ENCODE measurements at places on chromosomes 2 and 18.

GRCh38 chr18:55414475-55414874, 173.5 kb downstream of the TCF4 start:
- no peak for DNase-seq

- no peak for DNase-seq
Observed at GRCh38 chr2:204059016-204059415, 122.5 kb downstream of the ICOS start.

DNA sequence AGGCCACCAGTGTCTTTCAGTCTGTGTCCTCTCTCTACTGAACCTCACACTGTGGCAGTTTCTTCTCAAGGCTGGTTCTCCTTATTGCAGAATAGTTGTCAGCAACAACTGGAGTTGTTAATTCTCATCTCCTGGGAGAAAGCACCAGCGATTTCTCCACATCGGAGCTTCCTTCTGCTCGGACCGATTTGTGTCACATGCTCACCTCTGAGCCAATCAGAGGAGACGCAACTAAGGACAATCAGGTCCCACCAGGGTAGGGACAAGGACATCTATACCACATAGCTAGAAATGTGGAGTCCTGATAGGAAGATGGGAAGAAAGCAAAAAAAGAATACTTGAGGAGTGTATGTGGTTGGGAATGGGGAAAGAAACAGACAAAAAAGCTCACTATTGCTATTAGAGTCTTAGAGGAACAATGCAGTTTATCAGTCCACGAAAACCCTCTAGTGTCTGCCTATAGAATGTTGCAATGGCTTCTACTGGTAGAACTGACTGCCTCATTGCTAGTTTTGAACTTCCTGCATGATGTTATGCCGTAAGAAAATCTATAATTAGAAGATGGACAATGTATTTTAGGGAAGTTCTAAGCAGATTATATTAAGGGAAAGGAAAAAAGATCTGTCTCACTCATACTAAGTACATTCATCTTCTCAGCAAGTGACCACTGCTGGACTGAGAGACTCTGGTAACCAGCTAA, 169.7 kb downstream of the CDCA7 start:
- DNase-seq = no peak

GRCh38 chr18:75070625-75071483, 138.1 kb downstream of the PTGR3 start:
- peak; percentile 48 for DNase-seq

- peak; percentile 81 for DNase-seq
Observed at GRCh38 chr2:115161081-115161770, 718.8 kb downstream of the DPP10 start.

- peak; percentile 62 for DNase-seq
Observed at GRCh38 chr18:2971741-2972552, 41.0 kb downstream of the LPIN2 start.

DNA sequence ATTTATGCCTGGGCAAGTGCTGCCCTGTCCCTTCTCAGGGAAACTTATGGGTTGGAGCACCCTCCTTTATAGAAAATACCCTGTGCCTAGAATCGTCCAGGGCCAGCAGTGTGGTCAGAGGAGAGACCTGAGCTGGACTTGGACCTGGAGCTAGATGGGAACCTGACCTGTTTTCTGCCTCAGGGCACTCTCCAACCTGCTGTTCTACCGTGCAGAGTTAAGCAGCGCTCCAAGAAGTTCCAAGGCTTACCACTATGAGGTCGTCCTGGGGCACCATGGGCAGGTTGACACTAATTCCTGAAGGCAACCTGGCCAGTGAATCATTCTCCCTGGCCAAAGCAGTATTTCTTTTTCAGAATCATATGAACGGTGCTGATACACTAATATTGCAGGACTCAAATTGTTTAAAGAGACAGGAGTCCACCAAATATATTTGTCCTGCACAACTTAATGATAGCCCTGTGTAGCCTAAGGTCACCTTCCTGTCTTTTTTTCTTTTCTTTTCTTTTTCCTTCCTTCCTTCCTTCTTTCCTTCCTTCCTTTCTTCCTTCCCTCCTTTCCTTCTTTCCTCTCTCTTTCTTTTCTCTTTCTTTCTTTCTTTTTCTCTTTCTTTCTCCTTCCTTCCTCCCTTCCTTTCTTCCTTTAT, 455.4 kb upstream of the HNMT start:
- no peak for DNase-seq

DNA sequence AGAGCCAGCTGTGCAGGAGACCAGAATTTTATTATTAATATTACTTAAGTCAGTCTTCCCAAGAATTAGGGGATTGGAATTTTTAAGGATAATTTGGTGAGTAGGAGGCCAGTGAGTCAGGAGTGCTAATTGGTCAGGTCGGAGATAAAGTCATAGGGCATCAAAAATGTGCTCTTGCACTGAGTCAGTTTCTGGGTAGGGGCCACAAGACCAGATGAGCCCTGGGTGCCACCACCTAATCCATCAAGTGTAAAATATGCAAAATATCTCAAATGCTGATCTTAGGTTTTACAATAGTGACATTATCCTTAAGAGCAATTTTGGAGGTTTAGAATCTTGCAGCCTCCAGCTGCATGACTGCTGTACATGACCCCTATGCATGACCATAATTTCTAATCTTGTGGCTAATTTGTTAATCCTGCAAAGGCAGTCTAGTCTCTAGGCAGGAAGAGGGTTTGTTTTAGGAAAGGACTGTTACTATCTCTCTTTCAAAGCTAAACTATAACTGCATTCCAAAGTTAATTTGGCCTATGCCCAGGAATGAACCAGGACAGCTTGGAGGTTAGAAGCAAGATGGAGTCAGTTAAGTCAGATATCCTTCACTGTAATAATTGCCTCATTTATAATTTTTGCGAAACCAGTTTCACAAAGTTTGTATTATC, 215.9 kb downstream of the RNF152 start:
- DNase-seq = no peak

- no peak for DNase-seq
Observed at GRCh38 chr2:62706721-62707521, 1.4 kb downstream of the EHBP1 start.

DNA sequence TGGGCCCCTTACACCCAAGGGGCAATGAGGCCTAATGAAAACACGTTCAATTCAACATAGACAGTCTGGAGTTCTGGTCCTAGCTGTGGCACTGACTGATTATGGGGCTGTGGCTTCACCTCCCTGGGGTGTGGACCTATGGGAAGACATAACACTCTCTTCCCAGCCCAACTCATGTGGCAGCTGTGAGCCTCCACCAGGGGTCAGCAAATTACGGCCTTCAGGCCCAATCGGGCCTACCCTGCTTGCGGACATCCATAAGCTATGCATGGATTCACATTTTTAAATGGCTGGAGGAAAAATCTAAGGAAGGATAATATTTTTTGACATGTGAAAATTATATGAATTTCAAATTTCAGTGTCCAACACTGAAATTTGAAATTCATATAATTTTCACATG, 101.3 kb downstream of the LOXHD1 start:
- no peak for DNase-seq

- no peak for DNase-seq
Observed at GRCh38 chr18:63216516-63217311, 102.9 kb downstream of the BCL2 start.

GRCh38 chr2:44933434-44933951, 8.0 kb upstream of the SIX3 start:
- no peak for DNase-seq

DNA sequence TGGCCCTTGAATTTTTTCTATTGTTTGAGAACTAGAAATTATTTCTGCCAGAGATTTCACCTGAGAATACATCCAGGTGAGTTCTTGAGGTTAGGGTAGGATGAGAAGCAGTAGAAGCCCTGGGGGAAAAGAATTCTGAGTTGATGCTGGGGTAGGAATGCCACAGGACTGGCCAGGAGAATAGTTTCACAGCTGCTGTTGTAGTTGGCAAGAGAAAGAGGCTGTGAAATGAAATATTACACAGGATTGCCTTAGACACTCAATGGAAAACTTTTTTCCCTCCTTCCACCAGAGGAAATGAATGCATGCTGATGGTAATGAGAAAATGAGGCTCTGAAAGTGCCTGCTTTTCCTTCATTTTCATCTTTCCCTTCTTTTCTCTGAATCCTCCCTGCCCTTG, 54.6 kb downstream of the PRKCE start:
- DNase-seq = no peak

DNA sequence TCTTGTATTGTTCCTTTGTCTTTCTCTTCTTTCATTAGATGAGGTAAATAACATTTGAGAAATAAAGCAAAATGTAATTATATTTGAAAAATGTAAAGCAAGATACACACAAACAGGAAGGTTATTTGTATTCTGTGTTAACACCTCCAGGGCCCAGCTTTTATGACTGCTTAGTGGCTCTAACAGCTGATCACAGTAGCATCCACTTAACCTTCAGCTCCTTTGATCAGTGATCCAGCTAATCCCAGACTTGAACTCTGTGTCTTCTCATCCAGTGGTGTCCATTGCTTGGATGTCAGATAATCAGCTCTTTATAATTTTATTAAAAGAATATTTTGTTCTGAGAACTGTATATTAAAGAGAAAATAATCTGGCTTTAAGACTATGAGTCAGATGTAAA, 44.5 kb downstream of the PSMD14 start:
- no peak for DNase-seq

DNA sequence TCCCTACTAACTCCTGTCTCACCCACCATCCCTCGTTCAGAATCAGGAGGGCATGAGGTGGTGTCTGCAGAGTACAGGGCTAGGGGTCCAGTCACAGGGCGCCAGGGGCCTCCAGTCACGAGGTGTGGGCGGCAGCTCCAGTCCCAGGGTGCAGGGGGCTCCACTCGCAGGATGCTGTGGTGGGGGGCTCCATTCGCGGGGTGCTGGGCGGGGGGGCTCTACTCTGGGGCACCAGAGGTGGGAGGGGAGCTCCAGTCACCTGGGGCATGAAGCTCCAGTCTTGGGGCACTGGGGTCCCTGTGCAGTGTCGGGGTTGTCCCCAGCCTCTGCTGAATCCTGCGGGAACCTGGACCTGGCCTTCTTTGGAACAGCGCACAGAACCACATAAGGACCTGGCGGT, 66.0 kb downstream of the EIPR1 start:
- DNase-seq = no peak

DNA sequence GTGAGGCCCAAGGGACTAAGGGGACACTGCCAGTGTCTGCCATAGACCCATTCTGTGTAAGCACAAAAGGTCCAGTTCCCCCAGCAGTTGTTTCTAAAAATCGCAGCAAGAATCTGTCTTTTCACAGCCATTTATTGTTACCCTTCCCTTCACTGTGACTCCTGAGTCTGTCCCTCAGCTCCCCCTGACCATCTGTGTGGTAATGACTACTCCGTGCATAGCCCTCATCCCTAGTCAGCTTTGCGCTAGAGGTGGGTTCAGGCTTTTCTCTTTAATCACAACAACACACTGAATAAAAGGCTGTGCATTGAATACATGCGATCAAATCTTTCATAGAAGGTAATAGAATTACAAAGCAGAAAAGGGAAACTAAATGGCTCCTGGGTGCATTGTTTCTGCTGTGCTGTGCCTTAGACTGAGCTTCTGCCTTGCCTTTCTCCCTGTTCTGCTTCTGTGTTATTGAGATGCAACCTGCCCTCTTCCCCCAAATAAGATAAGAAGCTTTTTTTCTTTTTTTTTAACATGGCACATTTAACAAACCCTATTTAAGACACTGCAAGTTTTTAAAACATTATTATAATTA, 836.0 kb upstream of the CDH2 start:
- no peak for DNase-seq

DNA sequence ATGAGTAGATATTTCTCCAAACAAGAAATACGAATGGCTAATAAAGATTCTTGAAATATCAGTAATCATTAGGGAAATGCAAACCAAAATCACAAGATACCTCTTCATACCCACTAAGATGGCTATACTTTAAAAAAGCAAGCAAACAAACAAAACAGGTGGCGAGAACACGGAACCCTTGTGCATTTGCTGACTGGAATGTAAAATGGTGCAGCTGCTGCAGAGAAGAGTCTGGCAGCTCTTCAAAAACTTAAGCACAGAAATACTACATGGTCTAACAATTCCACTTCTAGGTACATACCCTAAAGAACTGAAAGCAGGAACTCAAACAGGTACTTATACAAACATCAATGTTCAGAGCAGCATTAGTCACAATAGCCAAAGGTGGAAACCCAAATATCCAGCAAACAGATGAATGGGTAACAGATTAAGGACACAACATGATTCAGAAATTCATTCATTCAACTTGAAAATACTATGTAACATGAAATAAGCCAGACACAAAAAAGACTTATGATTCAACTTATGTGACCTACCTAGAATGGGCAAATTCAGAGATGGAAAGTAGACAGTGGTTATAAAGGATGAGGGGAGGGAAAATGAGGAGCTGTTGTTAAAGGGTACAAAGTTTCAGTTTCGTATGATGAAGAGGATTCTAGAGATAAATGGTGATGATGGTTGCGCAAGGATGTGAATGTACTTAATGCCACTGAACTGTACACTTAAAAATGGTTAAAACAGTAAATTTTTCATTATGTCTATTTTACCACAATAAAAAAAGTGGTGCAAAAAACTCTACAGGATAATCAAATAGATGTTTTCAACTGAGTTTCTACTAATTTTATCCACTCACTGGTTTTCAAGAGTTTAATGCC, 26.9 kb upstream of the GPR75 start:
- DNase-seq = no peak

DNA sequence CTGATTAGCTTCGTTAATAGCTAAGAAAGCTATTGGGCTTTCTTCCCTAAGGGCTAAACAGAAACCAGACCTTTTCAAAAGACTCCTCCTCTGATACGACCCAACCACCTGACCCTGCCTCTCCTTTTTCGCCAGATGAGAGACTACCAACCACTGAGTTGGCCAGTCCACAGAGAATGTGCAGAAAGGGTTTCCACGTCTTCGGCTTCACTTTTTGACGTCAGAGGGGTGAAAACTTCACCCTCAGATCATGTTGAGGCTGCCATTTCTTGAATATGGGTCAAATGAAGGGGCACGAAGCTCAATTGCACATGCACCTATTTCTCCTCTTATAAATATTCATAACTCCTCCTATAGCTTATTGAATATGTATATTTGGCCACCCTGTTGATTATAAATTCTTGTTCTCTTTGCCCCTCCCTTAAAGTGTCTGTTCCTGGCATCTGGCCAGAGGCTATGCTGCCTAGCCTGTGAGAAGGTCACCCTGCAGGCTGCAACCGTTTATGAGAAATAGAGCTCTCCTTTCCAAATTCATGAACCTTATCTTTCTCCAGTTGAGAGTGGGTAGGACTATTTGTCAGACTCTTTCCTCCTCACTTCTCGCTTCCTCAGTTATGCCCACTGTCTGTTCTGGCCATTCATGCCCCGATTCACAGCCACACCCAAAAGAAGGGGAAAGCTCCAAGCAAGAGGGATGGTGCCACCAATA, 301.6 kb downstream of the STK39 start:
- DNase-seq = no peak

- no peak for DNase-seq
Observed at GRCh38 chr2:98188351-98189046, 101.5 kb downstream of the VWA3B start.

- peak; percentile 75 for DNase-seq
Observed at GRCh38 chr2:120736624-120737339, 1.1 kb downstream of the GLI2 start.

- DNase-seq = peak; percentile 36
Observed at GRCh38 chr2:239706367-239706766, 305.5 kb upstream of the HDAC4 start.

- no peak for DNase-seq
Observed at GRCh38 chr2:160214461-160215445, 14.7 kb upstream of the ITGB6 start.

- DNase-seq = no peak
Observed at GRCh38 chr2:237099804-237100203, 14.1 kb downstream of the COPS8 start.

- DNase-seq = no peak
Observed at GRCh38 chr2:68009526-68009925, 53.3 kb downstream of the C1D start.

- no peak for DNase-seq
Observed at GRCh38 chr2:210303498-210303897, 11.5 kb downstream of the MYL1 start.

Data from testis (tissue), 5 donors.